Fibroblast of skin of back (primary cell): ENCODE measurements at places on chromosomes 16 and 17.

DNA sequence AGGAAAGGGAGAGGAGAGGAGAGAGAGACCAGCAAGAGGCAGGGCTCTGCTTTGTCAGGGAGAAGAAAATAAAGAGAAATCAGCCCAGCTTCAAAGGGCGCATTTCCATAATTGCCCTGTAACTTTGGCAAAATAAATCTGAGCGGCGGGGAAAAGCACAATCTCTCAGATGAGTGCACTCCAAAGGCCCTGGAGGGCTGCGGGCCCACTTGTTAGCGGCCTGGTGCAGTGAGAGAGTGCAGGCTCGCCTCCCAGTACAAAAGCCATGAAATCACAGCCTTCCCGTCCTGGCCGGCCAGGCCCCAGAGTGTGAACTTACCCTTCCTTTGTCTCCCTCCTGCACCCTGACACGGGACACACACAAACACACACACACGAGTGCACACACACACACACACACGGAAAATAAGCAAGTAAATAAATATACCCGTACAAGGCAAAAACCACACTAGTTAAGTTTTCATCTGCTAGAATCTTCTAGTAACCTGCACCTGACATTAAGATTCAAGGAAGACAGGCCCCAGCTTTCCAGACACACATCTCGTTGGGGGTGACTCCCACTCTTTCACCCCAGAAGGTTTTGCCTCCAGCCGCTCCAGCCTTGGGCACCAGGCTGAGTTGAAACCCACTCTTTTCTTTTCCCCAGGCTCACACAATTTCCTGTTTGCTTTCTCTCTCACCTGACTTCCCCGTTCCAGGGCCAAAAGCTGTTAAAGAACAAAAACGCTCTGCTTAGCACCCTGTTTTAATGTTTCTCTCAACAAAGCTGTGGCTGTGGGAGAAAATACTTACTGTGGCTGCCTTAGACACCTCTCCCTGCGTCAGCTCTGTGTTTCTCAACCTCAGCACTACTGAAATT is 8.5 kb downstream of the IRX3 start:
- no peak for DNase-seq

- no peak for DNase-seq
Measured at GRCh38 chr16:83933885-83934683, 19.0 kb upstream of the OSGIN1 start.

- no peak for DNase-seq
Measured at GRCh38 chr16:19066988-19067348, 446 bp upstream of the COQ7 start.

DNA sequence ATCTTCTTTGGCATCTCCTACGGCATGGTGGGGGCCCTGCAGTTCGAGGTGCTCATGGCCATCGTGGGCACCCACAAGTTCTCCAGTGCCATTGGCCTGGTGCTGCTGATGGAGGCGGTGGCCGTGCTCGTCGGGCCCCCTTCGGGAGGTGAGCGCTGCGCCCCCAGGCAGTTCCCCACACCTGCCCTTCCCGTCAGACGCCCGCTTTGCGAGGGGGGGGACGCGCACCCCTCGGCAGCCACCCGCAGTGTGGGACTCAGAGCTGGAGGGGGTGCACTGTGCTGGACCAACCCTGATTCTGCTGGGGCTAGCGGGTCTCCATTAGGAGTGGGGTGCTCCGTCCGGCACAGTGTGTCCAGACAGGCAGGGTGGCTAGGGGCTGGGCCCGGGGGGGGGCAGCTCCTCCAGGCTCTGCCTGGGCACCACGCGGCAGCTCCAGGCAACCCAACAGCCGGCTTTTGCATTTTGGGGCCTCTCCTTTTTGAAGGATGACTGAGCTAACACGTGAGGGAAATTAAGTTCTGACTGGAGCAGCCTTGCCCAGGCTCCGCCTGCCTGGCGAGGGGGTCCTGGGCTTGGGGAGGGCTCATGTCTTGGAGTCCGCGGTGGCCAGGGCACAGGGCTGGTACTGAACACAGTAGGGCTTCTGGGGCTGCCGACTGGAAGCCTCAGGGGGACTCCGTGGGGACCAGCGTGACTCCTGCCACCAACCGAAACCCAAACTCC is 9.1 kb downstream of the SLC16A3 start:
- no peak for DNase-seq

- no peak for DNase-seq
Measured at GRCh38 chr16:73747328-73747727, 549.3 kb upstream of the PSMD7 start.

DNA sequence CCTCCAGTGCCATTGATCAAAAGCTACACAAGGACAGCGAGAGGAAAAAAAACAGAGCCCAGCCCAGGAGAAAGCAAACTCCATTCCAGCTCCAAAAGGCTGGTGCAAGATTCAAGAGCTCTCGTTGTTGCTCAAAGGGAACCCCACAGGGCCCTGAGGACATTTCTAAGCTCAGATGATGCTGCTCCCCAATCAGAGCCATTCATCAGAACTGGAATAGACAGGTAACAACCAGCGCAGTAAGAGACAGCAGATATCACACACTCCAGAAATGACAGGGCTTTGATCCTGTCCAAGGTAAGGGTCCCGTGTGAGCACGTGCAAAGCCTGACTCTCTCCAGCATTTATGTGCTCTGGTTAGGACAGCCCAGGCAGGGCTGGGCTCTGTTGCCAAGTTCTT is 20.1 kb downstream of the PMP22 start:
- DNase-seq = no peak

GRCh38 chr16:11056993-11057649 is 112.8 kb downstream of the CLEC16A start:
- DNase-seq = no peak

DNA sequence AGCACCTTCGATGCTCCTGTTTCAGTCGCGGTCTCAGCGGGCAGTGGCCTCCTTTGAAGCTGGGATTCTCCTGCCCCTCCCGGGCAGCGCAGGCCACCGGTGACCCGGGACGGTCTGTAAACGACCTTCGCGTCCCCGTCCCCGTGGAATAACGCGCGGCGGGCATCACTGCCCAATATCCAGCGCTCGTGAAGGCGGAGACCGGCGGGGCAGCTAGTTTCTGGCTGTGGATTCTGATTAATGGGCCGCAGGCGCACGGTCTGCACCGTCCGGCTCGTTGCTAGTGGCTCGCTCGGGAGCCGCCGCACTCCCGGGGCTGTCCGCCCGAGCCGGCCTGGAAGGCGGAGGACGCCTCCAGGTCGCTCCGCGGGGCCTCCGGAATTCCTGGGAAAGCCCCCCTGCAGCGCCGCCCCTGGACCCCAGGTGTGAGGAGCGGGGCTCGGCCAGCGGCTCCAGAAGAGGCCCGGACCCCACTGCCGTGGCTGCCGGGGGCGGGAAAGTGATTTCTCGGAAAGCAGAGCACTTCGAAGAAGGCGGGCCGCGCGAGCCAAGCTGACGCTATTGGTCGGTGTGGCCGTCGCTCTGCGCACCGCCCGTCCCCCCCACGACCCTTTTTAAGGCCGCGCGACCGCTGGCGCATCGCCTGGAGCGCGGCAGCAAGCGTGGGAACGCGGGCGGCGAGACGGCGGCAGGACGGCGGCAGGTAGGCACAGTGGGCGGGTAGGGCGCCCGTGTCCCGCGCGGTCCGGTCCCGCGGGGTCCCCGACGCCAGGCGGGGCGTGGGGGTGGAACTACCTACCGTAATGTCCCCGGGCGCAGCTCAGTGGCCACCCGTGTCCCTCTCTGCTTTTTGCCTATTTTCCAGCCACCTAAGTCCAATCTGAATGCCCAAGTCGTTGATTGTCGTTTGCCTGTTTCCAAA is at the start of gene IRF8:
Gene IRF8 (plus strand): TSS at position 642 of the 922 bp plus-strand sequence. CDS start 3,854 bp downstream, outside the sequence.
- peak; percentile 29 for DNase-seq

GRCh38 chr16:86080131-86080875 is 181.3 kb downstream of the IRF8 start:
- DNase-seq = no peak

DNA sequence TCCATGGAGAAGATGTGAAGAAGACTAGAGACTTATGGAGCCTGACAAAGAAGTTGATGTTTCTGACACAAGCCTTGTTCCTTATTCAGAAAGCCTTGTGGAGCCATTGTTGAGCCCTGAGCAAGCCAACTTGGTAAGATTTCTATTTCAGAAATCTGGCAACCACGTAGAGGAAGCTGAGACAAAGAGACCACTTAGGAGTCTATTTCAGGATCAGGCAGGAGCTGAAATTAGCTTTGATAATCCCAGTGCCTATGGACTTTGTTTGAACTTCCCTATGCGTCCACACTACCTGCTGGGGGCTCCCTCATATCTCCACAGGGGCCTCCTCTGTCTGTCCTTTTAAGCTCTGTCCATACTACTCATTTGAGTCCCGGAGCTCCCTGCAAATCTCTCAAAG is 540.0 kb upstream of the GOT2 start:
- DNase-seq = no peak

DNA sequence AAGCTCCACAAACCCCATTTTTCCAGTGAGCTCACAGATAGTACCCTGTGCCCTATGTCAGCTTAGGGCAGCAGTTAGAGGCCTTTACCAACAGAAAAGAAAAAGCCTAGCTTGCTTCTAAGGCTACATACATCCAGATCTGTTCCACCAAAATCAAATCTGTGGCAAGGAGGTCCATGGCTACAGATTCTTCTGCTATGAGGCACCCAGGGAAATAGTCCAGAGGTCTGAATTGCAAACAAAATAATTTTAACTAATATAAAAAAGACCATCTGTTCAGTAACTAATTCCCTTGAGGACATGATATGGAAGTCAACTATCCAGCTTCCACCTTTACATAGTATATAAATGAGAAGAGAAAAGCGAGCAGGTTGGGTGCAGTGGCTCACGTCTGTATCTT is 129.3 kb downstream of the PARN start:
- DNase-seq = no peak

DNA sequence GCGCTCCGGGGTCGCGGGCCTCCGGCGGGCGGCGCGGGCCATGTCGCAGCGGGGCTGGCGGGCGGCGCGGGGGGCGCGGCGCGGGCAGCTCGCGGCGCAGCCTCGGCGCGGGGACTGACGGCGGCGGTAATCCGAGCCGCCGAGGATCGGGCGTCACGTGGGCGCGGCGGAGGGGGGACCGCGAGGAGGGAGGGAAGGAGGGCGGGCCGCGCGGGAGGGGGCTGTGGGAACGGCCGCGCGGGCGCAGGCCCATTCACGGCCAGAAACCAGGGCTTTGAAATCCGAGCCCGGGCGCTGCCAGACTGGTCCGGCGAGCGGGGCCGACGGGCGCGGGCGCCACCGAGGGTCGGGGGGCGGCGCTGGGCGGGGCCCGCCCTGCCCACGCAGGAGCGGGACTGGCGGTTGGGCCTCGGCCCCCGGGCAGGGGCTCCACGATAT is at the start of gene MTSS2:
Gene MTSS2 (minus strand): TSS at position 116 of the 438 bp plus-strand sequence. CDS start 262 bp downstream, outside the sequence.
- DNase-seq = peak; percentile 88

GRCh38 chr16:27374221-27374803 is 27.7 kb upstream of the IL21R start:
- DNase-seq = no peak

DNA sequence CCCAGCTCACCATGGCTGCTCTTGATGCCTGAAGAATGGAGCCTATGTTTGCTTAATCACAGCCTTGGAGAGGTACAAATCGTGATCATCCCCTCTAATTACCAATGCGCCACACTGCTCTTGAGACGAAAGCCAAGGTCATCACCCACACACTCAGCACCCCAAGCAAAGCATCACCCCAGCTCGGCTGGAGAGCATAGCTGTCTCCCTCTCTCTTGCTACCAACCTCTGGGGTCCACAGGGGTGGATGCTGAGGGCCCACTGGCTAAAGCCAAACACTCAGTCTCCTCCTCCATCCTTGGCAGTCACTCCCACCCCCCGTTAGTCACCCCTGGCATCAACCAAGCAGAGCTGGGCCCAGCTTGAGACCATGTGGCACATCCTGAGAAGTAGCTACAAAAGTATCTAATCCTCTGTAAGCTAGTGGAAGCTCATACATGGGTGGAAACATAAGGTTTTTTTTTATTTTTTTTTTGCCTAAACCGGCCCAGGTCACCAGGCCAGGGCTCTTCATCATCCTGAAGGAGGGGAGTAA is 44.8 kb downstream of the PIMREG start:
- no peak for DNase-seq

DNA sequence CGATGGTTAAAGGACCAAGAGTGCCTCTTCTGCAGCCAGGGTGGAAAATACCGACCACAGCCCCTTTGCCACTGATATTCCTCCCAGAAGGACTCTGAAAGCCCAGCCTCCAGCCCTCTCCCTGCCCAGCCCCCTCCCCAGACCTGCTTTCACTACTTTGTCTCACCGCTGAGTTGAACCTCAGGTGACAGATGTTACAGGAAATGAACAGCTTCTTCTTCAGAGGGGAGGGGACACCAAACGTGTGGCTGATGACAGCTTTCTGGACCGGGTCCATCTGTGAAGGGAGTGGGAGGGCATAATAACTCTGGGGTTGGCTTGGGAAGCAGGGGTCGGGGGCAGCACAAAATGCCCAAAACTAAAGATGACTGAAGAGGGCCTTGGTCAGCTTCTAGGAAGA is 14.2 kb downstream of the NKIRAS2 start:
- DNase-seq = no peak

DNA sequence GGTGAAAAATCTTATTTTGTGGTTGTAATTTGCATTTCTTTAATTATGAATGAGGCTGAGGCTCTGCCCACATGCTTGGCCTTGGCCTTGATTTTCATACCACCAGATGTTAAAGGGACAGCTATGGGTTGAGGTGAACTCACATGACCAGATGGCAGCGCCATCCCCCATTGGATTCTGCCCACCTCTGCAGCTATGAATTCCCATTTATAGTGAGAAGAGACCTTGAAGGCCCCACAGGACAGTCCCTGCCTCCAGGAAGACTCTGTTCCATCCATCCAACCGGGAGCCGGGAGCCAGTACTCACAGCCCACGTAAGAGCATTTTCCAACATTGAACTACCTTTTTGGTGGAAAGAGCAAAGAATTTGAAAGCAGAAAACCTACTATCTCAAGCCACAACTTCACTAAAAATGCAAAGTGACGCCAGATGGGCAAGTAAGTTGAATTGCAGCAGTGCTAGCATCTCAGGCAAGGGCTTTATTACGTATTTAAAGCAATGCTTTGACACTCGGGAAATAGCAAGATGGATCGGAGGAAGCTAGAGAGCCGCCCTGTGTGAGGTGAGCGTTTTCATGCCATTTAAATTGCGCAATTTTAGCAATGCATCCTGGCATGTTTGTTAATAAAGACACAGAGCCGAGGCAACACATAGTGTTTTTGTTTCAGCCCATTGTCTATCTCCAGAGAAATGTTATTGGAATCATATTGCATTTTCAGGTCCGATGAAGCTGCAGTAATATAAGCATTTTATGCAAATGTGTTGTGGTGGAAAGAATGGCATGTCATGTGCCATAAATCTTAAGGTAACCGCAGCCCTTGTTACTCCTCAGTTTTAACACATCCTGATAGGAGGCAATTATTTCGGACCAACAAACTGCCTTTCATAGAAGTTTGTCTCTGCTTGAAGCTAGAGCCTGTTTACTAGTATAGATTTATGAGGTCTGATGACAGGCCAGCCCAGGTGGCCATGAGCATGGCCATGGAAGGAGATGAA is 273.4 kb upstream of the TNRC6C start:
- DNase-seq = no peak

GRCh38 chr17:18315562-18315922 is 449 bp downstream of the SMCR8 start:
- no peak for DNase-seq
